ENCODE measurements at places on chromosomes 11 and 22. TPM values are rescaled to one million over a fixed set of nuclear protein-coding genes. Genes with fewer than 3 reads are reported as not detected.

DNA sequence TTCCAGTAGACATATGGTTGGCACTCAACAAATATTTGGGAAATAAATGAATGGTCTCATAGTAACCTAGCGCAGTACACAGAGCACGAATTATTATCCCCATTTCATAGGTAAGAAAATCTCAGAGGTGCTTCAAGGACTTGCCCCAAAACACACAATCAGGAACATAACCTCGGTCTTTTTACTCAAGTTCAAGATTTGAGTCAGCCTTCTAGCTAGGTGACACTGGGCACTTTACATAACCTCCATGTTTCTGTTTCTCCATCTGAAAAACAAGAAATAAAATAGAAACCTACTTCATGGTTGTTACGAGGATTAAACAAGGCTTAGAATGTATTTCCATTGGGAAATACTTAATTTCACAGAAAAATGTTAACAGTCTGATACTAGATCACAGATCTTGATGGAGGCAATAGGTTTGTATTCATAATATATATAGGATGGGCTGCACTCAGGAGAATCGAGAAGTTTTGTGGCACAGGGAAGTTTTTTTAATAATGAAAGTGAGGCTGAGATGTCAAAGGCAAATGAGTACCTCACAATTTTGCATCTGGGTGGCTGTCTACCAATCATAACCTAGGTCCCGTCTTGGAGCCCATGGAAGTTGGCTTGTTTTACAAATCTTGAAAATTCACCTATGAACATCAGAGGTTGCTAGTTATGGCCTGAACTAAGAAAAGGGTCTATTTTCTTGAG is 147.4 kb upstream of the ZC3H12C start:
- no peaks in the 10 kb centered on the region for H3K27me3 ChIP-seq
- H3K4me3 ChIP-seq, result no peak overlapping the region
- H3K27ac ChIP-seq, result no peak overlapping the region
- no peak for DNase-seq
- peaks cover 6% of the 10 kb centered on the region for H3K4me1 ChIP-seq

TPBGL gene
- 0.60 TPM for total RNA-seq

- H3K4me3 ChIP-seq, result no peak overlapping the region
- no peak for DNase-seq
- H3K36me3 ChIP-seq, result no peaks in the 10 kb centered on the region
- H3K27ac ChIP-seq, result no peak overlapping the region
- no peaks in the 10 kb centered on the region for H3K27me3 ChIP-seq
Measured at GRCh38 chr11:29328961-29329441, 687.8 kb downstream of the KCNA4 start.

PARVA gene
- 10.4 TPM for total RNA-seq

DNA sequence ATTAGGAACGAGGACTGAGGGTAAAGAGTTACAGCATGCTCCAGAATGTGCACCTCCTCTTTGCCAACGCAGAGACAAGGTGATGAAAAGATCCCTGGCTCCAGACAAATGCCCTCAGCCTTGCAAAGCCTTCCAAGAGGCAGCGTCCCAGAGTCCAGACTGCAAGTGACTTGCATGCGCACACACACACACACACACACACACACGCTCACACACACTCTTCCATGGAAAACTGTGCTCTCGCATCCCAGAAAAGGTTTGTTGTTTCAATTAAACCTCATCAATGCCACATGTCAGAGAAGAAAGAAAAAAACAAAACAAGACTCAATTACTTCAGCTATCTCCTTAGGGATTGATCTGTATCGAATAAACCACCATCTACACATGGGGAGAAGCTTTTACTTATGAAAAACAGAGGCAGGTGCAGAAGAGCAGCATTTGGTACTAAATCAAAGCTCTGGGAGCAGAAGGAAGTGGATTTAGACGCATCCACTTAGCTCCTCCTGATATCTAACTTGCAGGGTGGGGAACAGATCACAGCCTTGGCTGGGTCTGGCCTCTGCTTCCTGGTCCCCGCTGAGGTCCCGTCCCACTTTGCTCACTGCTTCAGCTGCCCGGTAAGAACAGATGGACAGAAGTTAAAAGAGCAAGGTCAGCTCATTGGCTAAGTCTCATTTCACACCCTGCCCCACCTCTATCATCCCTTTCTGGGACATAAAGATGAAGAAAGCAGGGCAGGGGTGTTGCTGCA is 249.8 kb upstream of the BLID start:
- no peak overlapping the region for H3K27ac ChIP-seq
- peaks cover 21% of the 10 kb centered on the region for H3K4me1 ChIP-seq
- H3K36me3 ChIP-seq, result peaks cover 5% of the 10 kb centered on the region
- no peak for DNase-seq

ANKRD49 gene
- 9.9 TPM for total RNA-seq

- peaks cover 10% of the 10 kb centered on the region for H3K27me3 ChIP-seq
- peaks cover 9% of the 10 kb centered on the region for H3K36me3 ChIP-seq
- no peak overlapping the region for H3K27ac ChIP-seq
Measured at GRCh38 chr11:94595076-94595475, 27.9 kb downstream of the PIWIL4 start.

KLHL35 gene
- total RNA-seq, result 0.22 TPM

DNA sequence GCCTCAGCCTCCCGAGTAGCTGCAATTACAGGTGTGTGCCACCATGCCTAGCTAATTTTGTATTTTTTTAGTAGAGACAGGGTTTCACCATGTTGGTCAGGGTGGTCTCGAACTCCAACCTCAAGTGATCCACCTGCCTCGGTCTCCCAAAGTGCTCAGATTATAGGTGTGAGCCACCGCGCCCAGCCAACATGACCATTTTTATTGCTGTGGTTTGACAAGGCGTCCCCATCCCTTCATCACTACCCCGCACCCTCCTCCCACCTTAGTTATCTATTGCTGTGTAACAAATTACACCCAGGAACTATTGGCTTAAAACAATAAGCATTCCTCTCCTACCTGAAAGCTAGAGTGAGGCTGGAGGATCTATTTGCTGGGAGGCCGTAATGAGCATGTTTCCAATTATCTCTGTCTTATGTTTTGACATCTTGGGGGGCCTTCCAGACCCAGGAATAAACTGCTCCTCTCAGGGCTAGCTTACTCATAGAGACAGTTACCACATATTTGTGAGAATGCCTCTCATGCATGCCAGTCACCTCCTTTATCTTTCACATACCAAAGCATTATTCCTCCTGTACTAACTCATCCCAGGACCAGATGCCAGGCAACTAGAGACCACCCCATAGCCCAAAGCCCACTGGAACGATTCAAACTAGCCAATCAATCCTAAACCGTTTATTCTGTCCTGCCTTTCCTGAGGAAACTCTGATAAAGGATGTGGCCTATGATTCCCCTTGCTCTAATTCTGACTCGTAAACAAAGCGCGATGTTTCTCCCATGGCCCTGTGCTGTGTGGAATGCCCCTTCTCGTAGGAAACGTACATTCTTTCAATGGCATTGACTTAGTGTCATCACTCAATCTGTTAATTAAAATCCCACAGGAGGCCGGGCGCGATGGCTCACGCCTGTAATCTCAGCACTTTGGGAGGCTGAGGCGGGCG is 19.4 kb downstream of the SNU13 start:
- no peak overlapping the region for H3K4me3 ChIP-seq
- H3K27me3 ChIP-seq, result no peaks in the 10 kb centered on the region
- no peak for DNase-seq
- H3K36me3 ChIP-seq, result peaks cover 6% of the 10 kb centered on the region
- peak overlapping the region; percentile 37 for H3K27ac ChIP-seq
- H3K4me1 ChIP-seq, result peaks cover 12% of the 10 kb centered on the region
